Pulmonary artery endothelial cell (primary cell): ENCODE measurements at places on chromosomes 5 and 9. TPM values are rescaled to one million over a fixed set of nuclear protein-coding genes. Genes with fewer than 3 reads are reported as not detected.

ITGA1 gene
- 2.2 and 5.2 TPM in 2 replicates for total RNA-seq

RLN2 gene
- total RNA-seq, result 0.35 TPM in 1 of 2 replicates, not detected in the other

SPACA9 gene
- 1.6 TPM in 2 replicates for total RNA-seq

CA9 gene
- 0.40 TPM in 1 of 2 replicates, not detected in the other for total RNA-seq

GDNF gene
- total RNA-seq, result not detected in 2 replicates

NUTM2G gene
- total RNA-seq, result not detected in 2 replicates

TICAM2 gene
- total RNA-seq, result 1.1 and 2.1 TPM in 2 replicates

GFPT2 gene
- total RNA-seq, result 0.46 and 8.6 TPM in 2 replicates

ENTPD8 gene
- 0.04 and 0.07 TPM in 2 replicates for total RNA-seq

OR13C3 gene
- not detected in 2 replicates for total RNA-seq

HK3 gene
- total RNA-seq, result under 0.01 and 0.04 TPM in 2 replicates

STC2 gene
- 28.9 and 32.7 TPM in 2 replicates for total RNA-seq

IFNA5 gene
- total RNA-seq, result not detected in 2 replicates
